PC-3 (cell line): ENCODE measurements at places on chromosomes 5 and 9. TPM values are rescaled to one million over a fixed set of nuclear protein-coding genes. Genes with fewer than 3 reads are reported as not detected.

Gene ENC1
- 24.5 TPM in 2 replicates for total RNA-seq

Gene LCN9
- not detected in 2 replicates for total RNA-seq

Gene SYNPO
- 5.3 and 8.4 TPM in 2 replicates for total RNA-seq

- H3K27ac ChIP-seq = no peak overlapping the region
- H3K4me1 ChIP-seq = no peaks in the 10 kb centered on the region
- no peak overlapping the region for H3K4me3 ChIP-seq
- H3K36me3 ChIP-seq = no peaks in the 10 kb centered on the region
- H3K27me3 ChIP-seq = peaks cover 61% of the 10 kb centered on the region
These were observed 165.8 kb upstream of the WWC1 start for GRCh38 chr5:168125445-168126199.

GRCh38 chr5:116465411-116465810 lies 109.2 kb downstream of the SEMA6A start:
- no peak for DNase-seq
- no peaks in the 10 kb centered on the region for H3K27me3 ChIP-seq
- no peaks in the 10 kb centered on the region for H3K4me1 ChIP-seq

DNA sequence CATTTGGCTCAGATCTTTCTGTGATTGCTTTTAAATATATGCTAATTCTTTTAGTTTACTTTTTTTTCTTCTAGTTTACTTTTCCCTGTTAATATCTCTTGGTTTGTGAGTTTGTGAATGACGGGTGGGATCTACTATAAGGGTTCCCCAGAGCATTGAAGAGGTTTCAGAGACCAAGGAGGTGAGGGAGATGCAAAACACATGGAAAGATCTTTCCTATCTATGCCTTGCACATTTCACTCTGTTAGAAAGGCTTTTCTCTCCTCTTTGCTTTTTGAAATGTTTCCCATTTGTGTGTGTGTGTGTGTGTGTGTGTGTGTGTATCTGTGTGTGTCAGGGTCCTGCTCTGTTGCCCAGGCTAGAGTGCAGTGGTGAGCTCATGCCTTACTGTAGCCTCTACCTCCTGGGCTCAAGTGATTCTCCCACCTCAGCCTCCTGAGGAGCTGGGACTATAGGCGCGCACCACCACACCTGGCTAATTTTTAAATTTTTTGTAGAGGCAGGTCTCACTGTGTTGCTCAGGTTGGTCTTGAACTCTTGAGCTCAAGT lies 50.7 kb downstream of the CNTLN start:
- H3K4me3 ChIP-seq = no peak overlapping the region
- no peak for DNase-seq
- H3K36me3 ChIP-seq = no peaks in the 10 kb centered on the region
- no peaks in the 10 kb centered on the region for H3K27me3 ChIP-seq
- H3K4me1 ChIP-seq = no peaks in the 10 kb centered on the region
- H3K27ac ChIP-seq = no peak overlapping the region

- no peak for DNase-seq
- no peaks in the 10 kb centered on the region for H3K36me3 ChIP-seq
- no peak overlapping the region for H3K4me3 ChIP-seq
- peaks cover 9% of the 10 kb centered on the region; the same call in 1 of the 2 replicates for H3K4me1 ChIP-seq
These were observed 10.8 kb upstream of the NIPAL4 start for GRCh38 chr5:157449011-157449723.
